ENCODE measurements at places on chromosomes 12 and 14.

- DNase-seq: no peak
Measured at GRCh38 chr12:3278681-3279414, 201.7 kb downstream of the TSPAN9 start.

GRCh38 chr14:54840336-54840735 is 62.3 kb downstream of the GCH1 start:
- no peak for DNase-seq

GRCh38 chr12:65022960-65023359 is 98.1 kb downstream of the WIF1 start:
- no peak for DNase-seq

DNA sequence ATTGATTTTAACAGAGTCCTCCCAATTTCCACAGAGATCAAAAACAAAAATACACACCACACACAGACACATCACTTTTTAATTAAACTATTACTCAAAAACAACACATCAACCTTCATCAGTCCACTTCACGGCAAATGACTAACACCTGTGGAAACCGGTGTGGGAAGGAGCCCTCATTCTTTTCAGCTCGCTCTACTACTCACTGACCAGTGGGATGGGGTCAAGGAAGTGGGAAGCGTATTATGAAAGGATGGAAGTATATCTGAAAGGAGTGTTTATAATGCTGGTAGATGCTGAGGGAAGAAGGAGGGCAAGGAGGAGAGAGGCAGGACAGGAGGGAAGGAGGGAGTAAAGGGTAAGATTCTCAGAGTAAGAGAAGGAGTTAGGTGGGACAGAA is 156.5 kb downstream of the EPS8 start:
- no peak for DNase-seq

- peak; percentile 69 for DNase-seq
Measured at GRCh38 chr14:53411125-53411524, 258.0 kb upstream of the DDHD1 start.

- no peak for DNase-seq
Measured at GRCh38 chr14:73261075-73261474, 23.8 kb downstream of the PAPLN start.

DNA sequence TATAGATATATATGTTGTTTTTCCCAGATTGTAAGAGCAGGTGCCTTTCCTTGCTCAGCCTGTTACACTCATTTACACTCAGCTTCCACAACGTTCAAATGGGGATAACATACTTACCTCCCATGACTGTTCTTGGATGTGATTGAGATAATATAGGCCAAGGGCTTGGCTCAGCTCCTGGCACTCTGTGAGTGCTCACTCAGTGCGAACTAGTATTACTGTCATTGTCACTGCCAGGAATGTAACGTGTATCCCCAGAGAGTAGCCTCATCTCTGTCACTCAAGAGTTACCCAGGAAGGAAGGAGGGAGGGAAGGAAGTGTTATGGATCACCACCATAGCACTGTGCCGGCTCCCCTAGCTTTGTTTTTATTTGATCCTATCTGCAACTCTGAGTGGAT is 307.9 kb downstream of the PDZRN4 start:
- DNase-seq: no peak

GRCh38 chr12:46382408-46382963 is 9.9 kb upstream of the SLC38A2 start:
- DNase-seq: no peak

- DNase-seq: no peak
Measured at GRCh38 chr12:96850676-96851075, 56.4 kb upstream of the NEDD1 start.

DNA sequence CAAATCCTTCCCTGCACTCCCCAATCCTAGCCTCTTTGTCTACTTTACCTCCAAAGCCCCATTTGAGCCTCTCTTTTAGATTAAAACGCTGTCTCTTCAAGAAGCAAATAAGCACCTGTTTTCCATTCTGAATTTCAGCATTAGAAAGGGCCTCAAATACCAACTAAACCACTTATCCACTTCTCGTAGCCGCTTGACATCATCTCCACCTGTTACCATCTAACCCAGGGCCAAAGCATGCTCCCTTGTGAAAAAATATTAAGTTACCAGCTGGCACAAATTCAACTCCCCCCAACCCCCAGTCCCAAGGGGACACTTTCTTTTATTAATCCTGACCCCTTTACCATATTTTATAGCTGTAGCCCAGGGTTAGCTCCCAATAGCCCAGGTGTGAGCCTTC is 43.1 kb downstream of the GPHB5 start:
- no peak for DNase-seq

DNA sequence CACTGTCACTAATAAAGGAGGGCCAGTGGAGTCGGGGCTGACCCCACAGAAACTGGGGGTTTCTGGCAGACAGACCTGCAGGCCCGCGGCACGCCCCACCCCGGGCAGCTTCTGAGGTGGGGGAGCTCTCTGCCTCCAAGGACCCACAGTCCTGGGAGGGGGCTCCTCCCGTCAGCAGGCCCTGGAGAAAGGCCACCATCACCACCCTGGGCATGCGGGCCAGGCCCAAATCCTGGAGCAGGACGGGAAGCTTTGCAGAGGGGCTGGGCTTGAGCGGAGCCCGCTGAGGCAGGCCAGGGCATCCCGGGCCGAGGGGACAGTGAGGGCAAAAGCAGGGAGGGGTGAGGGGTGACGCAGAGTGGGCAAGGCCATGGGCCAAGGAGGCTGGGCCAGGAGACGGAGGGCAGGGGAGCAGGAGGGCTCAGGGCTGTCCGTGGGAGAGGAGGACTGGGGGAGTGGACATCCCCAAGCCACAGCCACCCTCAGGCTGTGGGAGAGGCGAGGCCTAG is 11.1 kb upstream of the GPR132 start:
- DNase-seq: no peak

GRCh38 chr12:71636704-71637115 is 26.9 kb downstream of the ZFC3H1 start:
- DNase-seq: peak; percentile 63

DNA sequence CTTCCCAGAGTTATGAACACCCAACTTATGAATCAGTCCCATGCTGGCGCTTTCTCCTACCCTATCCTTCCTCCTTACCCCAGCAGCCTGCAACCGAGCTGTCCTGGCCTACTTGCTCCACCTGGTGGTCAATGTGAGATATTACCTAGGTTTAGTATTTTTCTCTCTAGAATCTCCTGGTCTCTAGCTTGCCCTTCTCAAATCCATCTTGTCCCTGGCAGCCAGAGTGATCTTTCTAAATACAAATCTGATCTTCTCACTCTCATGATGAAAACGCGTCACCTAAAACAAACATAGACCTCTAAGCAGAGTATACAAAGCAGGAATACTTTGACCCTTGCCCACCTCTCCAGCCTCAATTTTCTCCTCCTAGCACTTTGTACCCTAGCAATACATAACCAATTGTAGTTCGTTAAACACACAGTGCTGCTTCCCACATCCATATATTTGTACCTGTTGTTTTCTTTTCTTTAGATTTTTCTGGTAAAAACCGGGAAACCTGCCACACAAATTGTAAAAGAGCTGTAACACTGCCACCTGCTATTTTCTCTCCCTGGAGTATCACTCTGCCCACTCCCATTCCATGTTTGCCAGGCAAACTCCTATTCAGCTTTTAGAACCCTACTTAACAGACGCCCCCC is 20.0 kb upstream of the TCP11L2 start:
- peak; percentile 65 for DNase-seq

GRCh38 chr12:67540920-67541624 is 107.5 kb upstream of the DYRK2 start:
- DNase-seq: peak; percentile 28

DNA sequence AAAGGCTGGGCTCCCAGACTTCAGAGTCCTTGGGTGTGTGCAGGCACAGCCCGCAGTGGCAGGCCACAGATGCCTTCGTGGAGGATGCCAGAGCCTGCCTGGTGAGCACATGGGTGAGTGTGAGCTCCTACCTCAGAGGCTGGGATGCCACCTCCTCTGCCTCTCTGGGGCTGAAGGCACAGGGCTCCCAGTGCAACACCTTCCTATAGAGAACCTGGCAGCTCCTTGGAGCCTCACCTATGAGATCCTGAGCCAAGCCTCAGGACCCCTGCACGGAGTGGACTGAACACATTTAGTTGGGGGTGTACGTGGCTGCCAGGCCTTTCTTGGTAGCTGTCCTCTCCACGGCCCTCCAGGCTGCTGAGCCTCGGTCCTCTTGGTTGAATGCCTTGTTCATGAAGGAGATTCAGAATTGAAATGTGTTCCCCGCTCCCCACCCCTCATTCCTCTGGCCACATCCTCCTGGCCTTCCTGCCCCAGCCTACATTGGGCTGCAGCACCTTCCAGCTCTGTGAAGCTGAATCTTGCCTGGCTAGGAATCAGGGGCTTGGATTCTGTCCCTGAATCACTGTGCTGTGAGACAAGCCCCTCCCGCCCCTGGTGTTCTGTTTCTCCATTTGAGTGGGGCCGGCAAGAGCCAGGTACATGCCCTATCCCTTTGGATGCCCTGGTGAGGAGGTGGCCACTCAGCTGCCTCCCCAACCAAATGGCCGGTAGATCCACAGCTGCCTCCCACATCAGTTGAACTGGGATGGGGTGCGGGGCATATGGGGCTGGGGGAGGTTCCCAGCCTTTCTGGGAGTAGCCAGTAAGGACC is 38.7 kb upstream of the TRAF3 start:
- DNase-seq: no peak

DNA sequence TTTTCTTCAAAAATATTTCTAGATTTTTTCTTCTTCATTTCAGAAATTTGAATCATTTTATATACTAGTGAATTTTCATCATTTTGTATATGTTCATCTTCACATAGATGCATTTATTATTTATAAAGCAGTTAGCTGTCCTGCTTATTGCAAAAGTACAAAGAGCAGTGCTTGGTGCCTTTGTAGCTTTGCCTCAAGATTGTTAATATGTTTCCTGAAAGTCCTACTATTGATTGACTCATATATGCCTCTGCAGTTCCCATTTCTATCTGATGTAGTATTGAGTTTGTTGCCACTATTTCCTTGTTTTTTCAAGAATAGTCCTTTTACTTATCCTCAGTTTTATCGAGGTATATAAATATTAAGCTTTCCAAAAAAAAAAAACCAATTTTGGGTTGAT is 89.7 kb downstream of the PDE3A start:
- DNase-seq: no peak

DNA sequence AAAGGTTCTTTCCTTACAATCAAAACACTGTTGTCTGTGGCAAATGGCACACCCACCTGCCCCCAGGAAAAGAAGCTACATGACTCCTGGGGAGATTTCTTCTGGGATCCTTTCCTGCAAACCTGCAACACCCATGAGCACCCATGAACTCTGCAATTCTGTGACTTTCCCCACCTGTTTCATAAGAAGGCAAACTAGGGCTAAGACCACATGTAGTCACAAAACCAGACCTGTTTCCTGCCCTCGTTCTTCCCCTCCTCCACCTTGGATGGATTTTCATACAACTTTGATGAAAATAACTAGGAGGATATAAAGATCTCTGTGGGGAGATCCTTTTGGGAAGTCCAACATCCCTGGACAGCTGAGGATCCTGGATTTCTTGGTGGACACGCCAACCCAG is 1084.7 kb downstream of the BCL11B start:
- no peak for DNase-seq

GRCh38 chr12:810671-811415 is 58.5 kb downstream of the WNK1 start:
- no peak for DNase-seq

DNA sequence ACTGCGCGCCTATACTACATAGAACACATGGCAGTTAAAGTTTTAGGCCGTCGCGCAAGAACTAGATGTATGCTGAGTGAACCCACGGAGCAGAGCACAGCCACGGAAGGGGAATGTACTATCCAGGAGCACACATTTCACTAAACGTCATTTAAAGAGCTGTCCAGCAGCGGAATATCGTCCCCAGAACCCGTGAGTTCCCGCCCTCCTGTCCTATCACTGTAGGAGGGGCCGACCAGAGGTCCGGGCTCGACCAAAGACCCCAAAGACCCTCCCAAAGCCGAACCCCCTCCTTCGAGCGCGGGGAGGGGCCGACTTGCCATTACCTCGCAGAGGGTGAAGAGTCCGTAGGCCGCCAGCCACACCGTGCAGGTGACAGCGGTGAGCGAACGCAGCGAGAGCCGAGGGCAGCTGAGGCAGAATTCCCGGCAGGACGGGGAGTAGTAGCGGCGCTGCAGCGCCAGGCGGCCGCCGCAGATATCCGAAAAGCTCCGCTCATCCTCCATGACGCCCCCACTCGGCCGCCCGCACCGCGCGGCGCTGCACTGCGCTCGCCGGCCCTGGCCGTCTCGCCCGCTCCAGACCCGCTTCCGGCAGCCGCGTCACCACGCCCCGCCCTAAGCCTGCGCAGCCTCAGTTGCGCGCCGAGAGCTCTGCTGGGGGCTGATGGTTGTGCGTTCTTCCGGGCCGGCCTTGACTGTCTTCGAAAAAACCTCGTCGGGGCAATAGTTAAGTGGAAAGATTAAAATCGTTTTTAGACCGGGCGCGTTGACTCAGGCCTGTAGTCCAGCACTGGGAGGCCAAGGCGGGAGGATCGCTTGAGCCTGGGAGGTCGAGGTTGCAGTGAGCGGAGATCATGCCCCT is at the start of gene PIGH:
PIGH (minus strand) TSS at position 571 of the 864 bp plus-strand sequence; CDS start at position 506, 65 bp downstream.
- peak; percentile 90 for DNase-seq

DNA sequence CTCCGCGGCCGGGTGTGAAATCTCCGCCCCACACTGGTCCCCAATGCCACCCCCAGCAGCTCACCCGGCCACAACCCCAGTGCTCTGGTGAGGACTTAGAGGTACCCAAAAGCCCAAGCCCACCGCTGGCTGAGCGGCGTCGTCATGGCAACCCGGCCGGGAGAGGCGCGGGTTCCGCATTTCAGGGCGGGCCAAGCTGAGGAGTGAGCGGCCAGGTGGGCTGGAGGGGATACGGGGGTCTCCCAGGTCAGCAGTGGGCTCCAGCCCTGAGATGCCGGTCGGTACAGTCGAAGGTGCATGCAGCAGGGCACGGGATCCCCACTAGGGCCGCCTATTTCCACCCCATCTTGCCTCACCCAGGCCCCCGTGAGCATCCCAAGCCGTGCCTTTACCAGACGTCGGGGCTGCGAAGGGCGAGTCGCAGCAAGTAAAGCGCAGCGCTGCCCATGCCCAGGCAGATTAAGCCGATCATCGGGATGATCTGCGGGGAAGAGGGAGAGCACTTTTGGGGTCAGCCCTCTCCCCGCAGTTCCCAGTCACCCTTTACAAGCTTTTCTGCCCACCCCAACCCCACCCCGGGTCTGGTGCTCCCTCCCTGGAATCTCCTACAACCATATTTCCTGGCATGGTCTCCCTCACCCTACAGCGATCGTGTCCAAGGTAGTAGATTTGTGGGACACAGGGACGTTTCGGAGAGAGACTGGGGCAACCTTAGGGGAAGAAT is 6.9 kb downstream of the SHMT2 start:
- DNase-seq: no peak

DNA sequence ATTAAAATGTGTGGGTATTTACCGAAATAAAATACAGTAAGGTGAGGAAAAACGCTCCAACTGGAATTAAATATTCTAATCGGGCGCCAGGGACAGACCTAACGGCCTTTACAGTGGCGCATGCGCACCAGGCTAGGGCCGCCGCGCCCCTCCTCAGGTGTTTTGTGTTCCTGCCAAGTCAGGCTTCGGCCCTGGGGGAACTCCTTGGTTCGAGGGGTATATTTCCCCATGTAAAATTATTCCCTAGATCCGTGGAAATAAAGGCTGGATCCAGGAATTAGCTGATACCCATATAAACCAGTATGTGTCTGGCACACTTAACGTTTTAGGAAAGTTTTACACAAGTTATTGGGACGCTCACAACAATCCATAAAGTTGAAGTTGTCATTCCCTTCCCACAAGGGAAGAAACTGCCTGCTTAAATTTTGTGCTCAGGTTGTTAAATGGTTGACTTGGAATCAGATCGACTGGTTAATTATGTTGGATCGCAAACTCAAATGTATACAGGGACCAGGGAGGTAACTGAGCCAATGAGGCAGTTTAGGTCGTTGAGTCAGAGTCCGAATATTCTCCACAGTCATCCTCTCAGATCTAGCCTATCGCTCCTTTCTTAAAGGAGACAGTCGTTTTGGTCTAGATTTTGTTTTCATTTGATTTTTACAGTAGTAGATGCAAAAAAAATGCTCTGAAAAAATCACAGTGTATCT is 621 bp upstream of the ANAPC7 start:
- peak; percentile 68 for DNase-seq
